ENCODE measurements at places on chromosomes 13 and 19.

GRCh38 chr13:73945382-73945781 is 188.8 kb downstream of the KLF12 start:
- DNase-seq: no peak

DNA sequence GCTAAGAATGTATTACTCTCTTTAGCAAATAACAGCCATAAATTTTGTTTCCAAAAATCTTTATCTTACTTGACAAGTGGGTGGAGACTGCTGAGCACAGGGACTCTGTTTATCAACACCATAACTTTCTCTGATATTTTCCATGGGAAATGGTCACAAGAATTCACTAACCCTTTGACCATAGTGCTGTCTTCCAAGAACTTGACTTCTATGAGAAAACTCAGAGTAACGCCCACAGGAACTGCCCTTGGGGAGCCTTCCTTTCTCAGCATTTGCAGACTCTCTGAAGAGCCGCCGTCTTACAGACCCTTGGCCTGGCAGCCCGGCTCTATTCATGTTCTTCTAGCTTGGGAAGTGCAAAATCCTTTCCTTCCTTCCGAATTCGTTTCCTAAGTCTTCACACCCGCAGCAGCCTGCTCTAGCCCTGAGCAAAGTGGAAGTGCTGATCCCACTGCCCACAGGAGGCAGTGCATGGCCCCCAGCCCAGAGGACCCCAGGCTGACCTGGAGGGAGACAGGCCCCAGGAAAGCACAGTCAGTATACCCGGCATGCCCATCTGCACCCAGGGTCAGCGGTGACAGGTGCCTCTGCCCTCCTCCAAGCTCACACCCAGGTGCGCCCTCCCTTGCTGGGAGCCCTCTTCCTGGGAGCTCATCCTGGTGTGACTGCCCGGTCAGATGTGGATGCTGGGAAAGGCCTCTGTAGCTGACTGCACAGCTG is 10.2 kb downstream of the GAS6 start:
- DNase-seq: no peak

- no peak for DNase-seq
Measured at GRCh38 chr19:55656988-55657747, 2.3 kb downstream of the U2AF2 start.

DNA sequence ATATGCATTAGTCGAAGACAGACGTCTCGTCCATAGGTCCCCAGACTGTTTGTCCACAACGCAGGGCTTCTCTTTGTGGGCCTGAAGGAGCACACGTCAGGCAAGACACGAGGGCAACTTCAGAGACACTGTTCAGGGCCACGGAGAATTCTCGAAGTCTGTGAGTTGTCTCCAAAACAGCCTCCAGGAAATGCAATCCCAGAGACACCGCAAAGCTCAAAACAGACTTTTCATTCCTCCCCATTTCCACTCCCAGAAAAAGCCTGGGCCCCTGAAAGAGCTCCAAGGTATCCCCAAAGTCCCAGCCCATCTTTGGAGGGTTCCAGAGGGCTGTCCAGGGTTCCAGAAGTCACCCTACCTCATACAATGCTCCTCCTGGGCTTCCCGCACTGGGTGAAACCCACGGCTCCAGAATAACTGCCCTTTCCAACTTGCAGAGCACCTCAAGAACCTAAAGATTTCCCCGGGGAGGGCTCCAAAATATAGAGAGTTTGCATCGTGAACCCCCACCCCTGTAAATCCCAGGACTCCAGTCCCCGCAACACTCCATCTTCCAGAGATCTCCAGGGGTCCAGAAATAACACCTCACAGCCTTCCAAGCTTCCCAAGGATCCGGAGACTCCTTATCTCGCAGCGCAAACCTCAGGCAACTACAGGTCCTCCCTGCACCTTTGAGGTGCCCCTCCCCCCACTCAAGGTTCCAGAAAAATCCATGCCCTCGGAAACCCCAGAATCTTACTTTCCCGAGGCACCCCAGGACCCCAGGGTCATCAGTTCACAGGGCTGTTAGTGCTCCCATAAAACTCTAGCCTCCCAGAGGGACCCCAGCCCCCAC is 687 bp upstream of the FTL start:
- no peak for DNase-seq

DNA sequence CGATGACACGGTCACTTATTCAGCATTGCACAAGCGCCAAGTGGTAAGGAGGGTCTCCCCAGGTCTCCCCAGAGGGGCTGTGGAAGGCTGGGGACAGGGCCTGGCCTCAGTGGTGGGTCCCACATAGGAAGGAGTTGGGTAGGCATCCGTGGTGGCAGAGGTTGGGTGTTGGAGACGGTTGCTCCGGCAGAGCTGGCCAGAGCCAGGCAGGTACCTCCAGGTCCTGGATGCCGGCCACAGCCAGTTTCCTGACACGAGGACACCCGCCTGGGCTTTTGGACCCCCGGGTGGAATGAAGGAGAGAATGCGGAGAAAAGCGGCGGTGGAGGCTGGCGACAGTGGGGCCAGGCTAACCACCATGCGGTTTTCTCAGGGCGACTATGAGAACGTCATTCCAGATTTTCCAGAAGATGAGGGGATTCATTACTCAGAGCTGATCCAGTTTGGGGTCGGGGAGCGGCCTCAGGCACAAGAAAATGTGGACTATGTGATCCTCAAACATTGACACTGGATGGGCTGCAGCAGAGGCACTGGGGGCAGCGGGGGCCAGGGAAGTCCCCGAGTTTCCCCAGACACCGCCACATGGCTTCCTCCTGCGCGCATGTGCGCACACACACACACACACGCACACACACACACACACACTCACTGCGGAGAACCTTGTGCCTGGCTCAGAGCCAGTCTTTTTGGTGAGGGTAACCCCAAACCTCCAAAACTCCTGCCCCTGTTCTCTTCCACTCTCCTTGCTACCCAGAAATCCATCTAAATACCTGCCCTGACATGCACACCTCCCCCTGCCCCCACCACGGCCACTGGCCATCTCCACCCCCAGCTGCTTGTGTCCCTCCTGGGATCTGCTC is 1.3 kb upstream of the FFAR1 start:
- DNase-seq: no peak

DNA sequence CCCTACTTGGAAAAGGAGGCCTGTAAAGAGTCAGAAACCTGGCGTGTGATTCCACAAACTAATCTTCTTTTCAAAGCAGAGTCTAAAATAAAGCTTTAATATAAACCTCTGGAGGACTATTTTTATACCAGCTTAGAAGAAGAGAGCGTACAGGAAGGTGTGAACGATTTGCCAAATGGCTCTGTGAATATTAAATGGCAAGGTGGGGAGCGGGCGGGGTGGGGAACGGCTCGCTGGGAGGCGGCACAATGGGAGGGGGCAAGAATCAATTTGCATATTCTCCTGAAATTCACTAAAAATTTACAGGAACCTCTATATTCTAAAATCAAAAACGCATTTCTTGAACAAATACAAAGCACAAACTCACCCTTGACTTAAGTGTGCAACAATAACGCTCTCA is 982 bp downstream of the ZNF780B start:
- no peak for DNase-seq

GRCh38 chr13:79312340-79312855 is 93.7 kb downstream of the RBM26 start:
- no peak for DNase-seq

DNA sequence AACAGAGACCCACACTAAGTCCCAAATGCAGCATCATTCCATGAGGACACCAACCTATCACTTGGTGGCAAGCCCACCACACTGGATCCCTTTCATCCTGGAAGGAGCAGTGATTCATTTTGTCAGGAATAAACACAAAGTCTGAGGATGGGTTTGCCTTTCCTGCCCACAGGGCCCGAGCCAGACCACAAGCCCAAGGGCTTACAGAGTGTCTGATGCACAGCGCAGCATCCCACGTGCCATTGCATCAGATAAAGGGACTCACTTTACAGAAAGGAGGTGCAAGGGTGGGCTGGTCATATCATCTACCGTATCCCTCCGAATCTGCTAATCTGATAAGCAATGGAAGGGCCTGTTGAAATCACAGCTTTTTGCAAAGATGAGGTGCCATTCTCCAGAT is 12.2 kb upstream of the KCTD15 start:
- DNase-seq: no peak

Data from fibroblast of skin of left biceps (primary cell).